ENCODE measurements at places on chromosomes 11 and 22. TPM values are rescaled to one million over a fixed set of nuclear protein-coding genes. Genes with fewer than 3 reads are reported as not detected.

The DNAJB7 gene
- total RNA-seq = not detected

The NPAS4 gene
- not detected for total RNA-seq

The TIMP3 gene
- total RNA-seq = 256 TPM

The ZNF143 gene
- 22.4 TPM for total RNA-seq

The APOC3 gene
- not detected for total RNA-seq

The C22orf31 gene
- total RNA-seq = not detected

The KLHL35 gene
- total RNA-seq = 0.89 TPM

The HBB gene
- 61.2 TPM for total RNA-seq

The RASL10A gene
- total RNA-seq = 1.2 TPM

The SLC22A12 gene
- total RNA-seq = not detected

The OR5A1 gene
- not detected for total RNA-seq

The TSGA10IP gene
- total RNA-seq = not detected

The SYCE3 gene
- total RNA-seq = not detected

The TMA7B gene
- total RNA-seq = not detected

The CDCA5 gene
- 1.3 TPM for total RNA-seq

The SESN3 gene
- total RNA-seq = 5.7 TPM

The KCNJ5 gene
- 7.2 TPM for total RNA-seq

The CRYBB1 gene
- 0.64 TPM for total RNA-seq

The TOP3B gene
- 13.1 TPM for total RNA-seq

The OR52A1 gene
- not detected for total RNA-seq

The RAC2 gene
- 5.1 TPM for total RNA-seq

The CECR2 gene
- total RNA-seq = 7.1 TPM

The SPDYC gene
- total RNA-seq = not detected

The SUSD2 gene
- total RNA-seq = 3.3 TPM

The P4HA3 gene
- 0.17 TPM for total RNA-seq

The SYT9 gene
- 0.15 TPM for total RNA-seq

The VWA5A gene
- 2.8 TPM for total RNA-seq

The XKR3 gene
- not detected for total RNA-seq

The GPR83 gene
- 0.17 TPM for total RNA-seq

The PIWIL4 gene
- 0.92 TPM for total RNA-seq

The MRPL23 gene
- 102 TPM for total RNA-seq

The GGT5 gene
- 19.8 TPM for total RNA-seq

The PRAME gene
- total RNA-seq = not detected

The TMEM132A gene
- total RNA-seq = 5.9 TPM

The OR51B4 gene
- not detected for total RNA-seq

The PLAAT5 gene
- total RNA-seq = 1.5 TPM

The IPO7 gene
- total RNA-seq = 146 TPM

The CDC42EP1 gene
- total RNA-seq = 14.6 TPM

The FAM180B gene
- total RNA-seq = not detected

Measured in left ventricle myocardium superior (tissue), 1 donor.